ENCODE measurements at places on chromosomes 5 and 9.

DNA sequence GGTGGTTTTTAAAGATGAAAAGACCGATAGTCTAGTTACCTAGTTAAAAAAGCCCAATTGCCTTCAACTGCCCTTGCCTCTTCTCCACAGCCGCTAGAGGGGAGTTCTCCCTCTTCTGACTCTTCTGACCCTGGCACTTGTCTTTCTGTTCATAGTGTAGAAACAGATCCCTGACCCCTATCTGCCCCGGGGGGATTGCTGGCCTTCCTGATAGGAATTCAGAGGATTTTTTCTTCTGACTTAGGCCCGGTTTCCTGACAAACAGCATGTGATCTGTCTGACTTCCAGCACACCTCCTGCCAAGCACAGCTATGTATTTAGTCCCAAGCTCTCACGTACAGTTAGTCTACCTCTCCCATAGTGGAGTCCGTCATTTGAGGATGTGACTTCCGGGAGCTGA lies 5.0 kb upstream of the TMEM268 start:
- no peak for DNase-seq

- no peak for DNase-seq
Observed at GRCh38 chr5:98105681-98106080, 667.8 kb upstream of the RGMB start.

- DNase-seq = no peak
Observed at GRCh38 chr5:158320178-158320674, 461.3 kb upstream of the CLINT1 start.

DNA sequence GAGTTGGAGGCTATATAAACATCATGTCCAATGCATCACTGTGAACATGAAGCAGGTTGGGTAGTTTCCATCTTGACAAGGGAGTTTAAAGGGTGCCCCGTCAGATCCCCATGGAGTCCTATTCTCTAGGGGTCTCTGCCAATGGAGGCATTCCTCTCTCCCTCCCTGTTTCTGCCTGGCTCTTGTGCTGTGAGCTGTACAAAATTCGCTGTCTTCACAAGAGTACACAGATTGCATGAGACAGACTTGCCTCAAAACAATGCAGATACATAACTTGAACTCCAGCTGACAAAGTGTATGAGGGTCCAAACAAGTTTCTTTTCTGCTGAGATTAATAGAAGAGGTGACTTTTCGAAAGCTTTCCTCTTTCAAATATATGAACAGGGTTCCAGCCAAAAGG lies 165.2 kb downstream of the SPOCK1 start:
- DNase-seq = no peak

DNA sequence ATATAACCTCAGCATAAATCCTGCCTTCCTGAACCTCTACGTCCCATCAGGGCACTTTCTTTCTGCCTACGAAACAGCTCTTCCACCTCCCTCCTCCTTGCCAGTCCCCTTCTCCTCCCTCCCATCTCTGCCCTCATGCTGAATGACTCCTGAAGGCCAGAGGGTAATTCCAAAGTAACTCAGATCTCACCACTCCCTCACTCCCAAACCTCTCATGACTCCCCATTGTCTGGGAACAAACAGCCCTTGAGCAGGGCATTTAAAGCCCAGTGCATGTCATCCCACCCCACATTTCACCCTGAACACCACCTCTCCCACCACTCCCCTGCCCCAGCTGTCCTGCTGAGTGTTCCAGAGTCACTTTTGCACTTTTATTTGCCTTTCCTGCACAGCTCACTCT lies 8.9 kb upstream of the FBP1 start:
- DNase-seq = no peak

DNA sequence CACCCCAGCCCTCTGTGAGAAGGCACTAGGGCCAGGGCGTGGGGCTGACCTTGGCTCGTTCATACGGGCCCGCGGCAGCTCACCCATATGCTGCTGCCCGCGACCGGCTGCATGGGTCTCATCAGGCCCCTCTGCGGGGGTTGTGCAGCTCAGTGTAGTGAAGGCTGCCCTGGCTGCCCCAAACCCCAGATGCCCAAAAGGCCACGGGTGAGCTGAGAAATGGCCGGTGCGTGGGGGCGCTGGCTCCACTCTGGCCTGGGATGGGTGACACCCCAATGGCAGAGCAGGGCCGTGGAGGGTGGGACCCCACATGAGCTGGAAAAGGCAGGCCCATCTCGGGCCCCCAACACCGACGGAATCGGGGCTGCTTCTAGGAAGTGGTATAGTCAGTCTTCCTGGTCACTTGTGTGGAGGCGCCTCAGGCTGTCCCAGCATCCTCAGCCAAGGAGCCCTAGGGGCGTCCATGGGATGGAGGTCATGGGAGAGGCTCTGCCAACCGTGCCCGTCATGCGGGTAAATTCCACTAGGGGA lies 19.4 kb upstream of the LRRC14B start:
- DNase-seq = no peak

DNA sequence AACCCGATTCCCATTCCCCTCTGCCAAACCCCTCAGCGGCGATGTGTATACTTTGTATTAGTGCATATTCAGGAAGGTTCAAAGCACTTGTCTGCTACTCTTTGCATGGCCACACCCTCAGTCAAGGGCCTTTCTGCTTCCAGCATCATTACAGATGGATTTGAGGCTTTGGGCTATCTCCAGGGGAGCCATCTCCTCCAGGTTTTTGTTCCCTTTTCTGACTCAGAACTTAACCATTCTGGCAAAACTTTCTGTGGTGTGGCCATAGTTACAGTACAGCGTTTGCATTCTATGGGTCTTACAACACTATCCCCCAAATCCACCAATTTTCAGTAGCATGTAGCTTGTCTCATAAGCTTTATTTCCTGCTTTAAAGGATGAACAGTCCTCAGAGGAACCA lies 36.0 kb upstream of the SVEP1 start:
- DNase-seq = no peak

DNA sequence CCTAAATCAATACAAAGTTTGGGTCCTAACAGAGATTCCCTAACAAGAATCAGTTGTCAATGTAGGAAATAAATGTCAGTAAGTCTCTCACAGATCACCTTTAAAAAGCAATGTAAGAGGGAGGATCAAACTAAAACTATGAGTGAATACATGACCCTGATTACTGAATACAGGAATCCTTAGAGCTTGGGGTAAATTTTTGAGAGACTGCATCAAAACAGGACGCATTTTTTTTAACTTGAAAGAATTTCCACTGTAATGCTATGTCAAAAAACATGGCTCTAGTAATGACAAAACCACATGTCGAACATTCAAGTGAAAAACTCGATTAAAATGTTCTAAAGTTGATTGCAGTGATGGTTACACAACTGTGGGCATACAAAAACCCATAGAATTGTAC lies 21.9 kb downstream of the ZDHHC21 start:
- no peak for DNase-seq

- DNase-seq = no peak
Observed at GRCh38 chr5:71564895-71565294, 22.2 kb upstream of the MCCC2 start.

- no peak for DNase-seq
Observed at GRCh38 chr5:140166911-140167310, 8.1 kb upstream of the CYSTM1 start.

DNA sequence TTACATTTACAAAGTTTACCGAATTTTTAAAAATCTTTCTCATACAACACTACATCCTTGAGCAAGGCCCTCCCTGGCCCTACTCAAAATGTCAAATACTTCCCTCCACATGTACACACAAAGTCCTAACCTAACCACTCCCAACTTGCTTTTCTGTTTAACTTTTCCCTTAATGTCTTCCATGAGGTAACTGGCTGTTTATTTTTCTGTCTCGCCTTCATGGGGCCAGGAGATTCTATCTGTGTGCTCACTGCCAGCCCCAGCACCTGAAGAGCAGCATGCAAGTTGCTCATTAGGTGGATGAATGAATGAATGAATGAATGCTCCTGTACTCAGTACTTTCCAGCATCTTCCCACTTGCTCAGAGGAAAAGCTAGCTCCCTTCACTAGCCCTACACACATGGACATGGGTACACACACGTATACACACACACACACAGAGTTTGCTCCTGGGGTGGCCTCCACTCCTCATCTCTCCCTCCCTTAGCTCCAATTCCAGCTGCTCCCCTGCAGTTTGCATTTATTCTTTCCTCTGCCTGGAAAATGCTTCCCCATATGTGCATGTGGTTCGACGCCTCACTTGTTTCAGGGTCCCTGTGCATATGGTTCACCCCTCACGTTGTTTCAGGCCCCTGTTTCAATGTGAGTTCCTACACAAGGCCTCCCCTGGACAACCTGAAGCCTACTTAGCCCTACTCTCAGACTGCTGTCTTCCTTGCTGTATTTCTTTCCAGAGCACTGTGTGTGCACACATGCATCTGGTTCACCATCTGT lies 165.2 kb downstream of the ROR2 start:
- no peak for DNase-seq

- DNase-seq = no peak
Observed at GRCh38 chr9:132935026-132935425, 9.4 kb downstream of the TSC1 start.

All from CD4-positive, alpha-beta T cell treated with Interleukin-2 at 100 ng/mL for 4 hours (primary cell).